ENCODE measurements at places on chromosomes 12 and 14.
A peak's percentile ranks its signal among the peaks of the same experiment; 100 is the strongest.

DNA sequence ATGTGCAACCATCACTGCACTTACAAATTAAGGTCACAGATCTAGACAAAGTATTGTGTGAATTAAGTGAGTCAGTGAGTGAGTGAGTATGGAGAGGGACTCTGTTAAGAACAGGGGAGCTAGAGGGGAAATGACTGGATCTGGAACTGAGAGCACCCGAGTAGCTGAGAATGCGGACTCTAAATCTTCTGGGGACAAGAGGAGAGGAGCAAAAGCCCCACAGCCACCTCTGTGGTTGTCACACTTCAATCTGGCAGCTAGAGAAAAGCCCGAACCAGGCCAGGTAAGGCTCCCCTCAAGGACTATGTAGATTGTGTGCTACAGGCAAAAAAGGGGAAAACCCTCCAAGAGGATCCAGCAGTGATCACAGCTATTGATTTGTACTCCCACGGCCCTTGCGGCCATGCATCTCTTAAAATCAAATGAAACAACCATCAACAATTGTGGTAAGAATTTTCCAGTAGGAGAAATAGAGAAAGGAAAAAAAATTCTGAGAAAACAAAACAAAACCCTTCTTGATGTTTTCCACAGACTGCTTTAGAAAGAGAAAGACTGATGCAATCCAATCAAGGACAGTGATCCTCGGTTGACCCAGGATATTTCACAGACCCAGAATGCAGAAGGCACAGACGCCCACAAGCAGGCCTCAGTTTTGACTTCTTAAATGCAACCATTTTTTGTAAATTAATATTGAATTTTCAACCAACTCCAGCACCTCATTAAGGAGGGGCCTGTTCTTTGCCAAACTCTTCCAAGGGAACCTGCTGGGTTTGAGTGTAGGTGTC lies 109.6 kb downstream of the SLC38A6 start:
- no peak for DNase-seq

DNA sequence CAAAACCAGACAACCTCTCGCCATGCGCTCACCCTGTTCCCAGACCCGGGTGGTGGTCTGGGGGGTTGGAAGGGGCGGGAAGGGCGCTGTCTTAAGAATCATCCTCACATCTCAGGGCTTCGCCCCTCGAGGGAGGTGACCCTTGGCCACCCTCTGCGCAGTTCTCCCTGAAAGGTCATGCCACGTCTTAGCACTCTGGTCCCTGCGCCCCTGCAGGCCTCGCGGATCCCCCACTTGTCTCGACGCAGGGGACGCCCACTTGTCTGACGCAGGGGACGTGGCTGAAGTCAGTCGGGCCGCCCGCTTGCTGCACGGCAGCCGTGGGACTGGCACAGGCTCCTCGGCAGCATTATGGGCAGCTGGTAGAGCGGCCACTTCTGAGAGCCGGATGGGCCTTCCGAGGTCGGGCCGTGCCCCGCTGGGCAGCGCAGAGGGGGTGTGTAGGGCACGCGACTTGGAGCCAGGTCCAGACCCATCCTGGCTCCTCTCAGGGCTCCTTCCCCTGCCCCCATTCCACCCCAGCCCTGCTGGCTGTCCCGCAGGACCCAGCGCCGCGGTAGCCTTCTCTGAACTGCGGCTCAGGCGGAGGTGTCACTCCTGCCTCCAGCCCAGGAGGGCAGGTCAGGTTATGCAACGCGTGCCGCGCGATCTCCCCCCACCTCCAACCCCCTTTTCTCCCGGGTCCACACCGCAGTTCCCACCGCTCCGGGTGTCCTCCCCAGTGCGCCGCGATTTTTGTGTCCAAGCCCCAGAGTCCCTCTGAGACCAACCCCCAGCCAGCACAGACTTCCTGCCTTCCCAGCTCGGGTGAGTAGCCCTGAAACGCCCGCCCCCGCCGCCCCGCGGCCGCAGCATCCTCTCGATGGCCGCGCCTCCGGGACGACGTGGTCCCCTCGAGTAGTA lies 40.9 kb upstream of the CAPRIN2 start:
- peak; percentile 12 for DNase-seq

- DNase-seq: no peak
Measured at GRCh38 chr14:76067536-76067935, 82.0 kb downstream of the IFT43 start.

GRCh38 chr14:46058964-46059563 lies 592.5 kb downstream of the RPL10L start:
- DNase-seq: no peak

- DNase-seq: no peak
Measured at GRCh38 chr12:65822732-65823512, 1.4 kb upstream of the HMGA2 start.

- no peak for DNase-seq
Measured at GRCh38 chr14:97095269-97095668, 298.1 kb downstream of the VRK1 start.

GRCh38 chr12:52984136-52984535 lies 22.1 kb upstream of the EIF4B start:
- DNase-seq: no peak

DNA sequence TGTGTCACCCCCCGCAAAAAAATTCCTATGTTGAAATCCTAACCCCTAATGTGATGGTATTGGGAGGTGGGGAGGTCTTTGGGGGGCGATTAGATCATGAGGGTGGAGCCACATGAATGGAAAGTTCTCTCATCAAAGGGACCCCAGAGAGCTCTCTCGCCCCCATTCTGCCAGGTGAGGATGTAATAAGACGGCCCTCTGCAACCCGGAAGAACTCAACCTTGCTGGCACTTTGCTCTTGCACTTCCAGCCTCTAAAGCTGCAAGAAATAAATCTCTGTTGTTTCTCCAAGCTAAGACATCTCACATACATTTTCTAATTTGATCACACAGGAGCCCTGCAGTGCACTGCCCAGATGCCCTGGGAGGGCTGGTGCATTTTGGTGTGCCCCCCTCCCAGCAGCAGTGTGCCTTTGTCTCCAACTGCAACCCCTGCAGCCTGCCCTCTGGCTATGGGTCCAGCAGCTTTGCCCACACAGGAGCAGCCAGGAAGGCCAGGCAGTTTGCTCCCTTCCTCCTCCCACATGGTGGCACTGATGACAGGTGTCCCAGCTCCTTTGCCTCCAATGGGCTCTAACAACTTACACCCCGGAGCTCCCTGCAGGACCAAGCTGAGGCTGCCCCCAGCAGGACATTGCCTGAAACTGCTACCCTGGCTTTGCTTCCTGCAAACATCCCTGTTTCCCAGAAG lies 59.3 kb downstream of the C14orf132 start:
- no peak for DNase-seq

DNA sequence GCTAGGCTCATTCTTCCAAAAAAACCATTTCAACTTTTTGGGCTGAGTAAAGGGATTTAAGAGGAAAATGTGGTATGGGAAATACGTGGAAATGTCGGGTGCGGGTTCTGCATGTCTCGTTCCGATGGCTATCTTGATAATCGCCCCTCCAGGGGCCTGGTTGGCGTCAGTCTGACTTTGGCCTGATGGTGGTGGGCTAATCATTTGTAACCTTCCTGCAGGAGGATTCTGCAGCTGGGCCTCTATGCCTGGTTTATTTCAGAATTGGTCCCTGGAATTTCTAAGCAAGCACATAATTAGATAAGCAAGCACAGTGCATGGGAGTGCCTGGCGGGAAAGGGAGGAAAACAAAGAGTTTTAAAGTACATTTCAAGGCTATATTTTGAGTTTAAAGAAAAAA lies 14.8 kb upstream of the SLC4A8 start:
- DNase-seq: no peak

DNA sequence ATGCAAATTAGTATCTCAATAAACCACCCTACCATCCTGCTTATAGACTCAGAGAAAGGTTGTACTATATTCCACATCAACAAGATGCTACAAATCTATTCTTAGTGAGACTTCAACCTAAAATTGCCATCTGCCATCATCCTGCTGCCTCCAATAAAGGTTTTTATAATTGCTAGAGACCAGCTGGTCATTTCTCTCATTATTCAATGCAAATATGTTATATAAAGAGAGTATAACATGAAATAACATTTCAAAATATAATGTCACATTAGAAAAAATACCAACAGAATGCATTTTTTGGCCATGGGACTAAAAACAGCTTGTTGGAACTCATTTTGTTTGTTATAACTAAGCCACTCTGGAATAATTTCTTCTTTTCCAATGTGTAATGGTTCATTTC lies 247.3 kb downstream of the LRIG3 start:
- no peak for DNase-seq

Measured in activated T-cell treated with anti-CD3 and anti-CD28 coated beads for 1 hour (primary cell).